ENCODE measurements at places on chromosomes 3 and 15.

DNA sequence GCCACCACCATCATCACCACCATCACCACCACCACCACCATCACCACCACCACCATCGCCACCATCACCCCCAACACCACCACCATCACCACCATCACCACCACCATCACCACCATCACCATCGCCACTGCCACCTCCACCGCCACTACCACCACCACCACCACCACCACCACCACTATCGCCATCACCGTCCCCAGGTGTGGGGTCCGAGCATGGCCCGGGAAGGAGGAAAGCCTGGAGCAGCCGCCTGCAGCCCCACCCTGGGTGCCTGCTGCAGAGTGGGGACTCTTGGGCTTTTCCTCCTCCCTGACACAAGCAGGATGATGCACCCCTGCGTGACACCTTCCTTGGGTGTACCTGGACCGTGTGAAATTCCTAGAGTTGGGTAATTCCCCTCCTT, 43.9 kb downstream of the MUC4 start:
- DNase-seq, result no peak

GRCh38 chr3:73469331-73469730, 155.4 kb downstream of the PDZRN3 start:
- no peak for DNase-seq

GRCh38 chr3:123202451-123202850, 708 bp downstream of the SEC22A start:
- peak; percentile 63 for DNase-seq

DNA sequence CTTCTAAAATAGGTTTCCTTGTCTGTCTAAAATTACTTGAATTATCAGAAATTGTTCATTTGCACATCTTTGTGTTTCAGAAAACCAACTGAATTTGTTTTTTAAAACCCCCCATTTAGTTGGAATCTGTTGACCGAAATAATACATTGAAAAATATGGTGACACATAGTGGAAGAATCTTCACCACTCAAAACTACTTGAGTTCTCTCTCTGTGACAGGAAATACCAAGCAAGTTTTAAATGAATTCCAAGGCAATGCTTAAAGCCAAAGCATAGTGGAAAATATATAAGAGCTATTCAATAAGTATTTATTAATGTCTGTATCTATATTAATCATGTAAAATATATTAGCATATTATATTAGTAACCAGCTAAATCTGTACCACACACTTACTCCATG, 224.9 kb upstream of the COL8A1 start:
- no peak for DNase-seq

DNA sequence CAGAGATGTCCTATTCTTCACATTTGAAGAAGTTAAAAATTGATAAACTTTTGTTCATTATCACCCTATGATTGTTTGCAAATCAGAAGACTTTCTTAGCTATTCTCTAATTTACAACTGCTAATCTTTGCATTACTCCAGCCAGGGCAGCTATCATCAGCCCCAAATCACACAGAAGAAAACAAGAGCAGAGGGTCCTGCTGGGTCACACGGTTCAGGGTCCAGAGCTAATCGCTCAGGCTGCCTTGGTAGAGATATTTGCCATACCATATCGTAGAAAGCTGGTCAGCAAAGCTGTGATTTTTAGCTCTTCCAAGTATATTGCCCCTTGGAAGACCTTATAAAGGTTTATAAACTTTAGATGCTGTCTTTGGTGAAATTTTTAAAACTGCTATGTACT, 181.4 kb downstream of the MAGI1 start:
- no peak for DNase-seq

DNA sequence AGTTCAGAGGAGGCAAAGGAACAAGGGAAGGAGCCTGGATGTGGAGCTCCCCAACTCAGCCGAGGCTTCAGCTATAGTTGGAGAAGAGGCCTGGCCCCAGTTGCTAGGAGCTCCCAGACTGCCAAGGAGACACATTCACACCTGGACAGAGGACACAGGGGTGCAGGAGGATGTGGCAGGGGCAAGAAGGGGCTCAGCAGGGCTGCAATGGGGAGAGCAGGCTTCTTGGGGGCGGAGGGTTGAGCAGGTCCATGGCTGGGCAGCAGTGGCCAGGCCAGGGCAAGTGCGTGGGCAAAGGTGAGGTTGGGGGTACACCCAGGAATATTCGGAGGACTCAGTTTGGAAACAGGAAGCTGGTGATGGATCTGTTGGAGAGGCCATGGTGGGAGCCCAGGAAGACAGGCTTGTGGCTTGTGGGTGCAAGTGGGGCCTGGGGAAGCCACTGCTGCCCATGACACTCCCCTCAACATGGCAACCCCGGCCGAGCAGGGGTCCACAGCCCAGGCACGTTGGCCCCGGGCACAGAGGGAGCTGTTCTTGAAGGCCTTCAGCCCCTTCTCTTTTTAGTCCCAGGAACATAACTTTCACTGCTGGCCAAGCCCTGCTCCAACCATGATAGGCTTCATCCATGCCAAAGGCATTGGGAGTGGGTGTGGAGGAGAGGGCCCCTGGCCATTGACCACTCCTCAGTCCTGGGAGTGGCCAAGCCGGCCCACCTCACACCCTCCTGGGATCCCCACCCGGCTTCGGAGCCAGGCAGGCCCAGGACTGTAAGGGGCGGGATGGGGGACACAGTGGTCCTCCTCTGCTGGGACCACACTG, 33.3 kb downstream of the TSPAN3 start:
- no peak for DNase-seq

DNA sequence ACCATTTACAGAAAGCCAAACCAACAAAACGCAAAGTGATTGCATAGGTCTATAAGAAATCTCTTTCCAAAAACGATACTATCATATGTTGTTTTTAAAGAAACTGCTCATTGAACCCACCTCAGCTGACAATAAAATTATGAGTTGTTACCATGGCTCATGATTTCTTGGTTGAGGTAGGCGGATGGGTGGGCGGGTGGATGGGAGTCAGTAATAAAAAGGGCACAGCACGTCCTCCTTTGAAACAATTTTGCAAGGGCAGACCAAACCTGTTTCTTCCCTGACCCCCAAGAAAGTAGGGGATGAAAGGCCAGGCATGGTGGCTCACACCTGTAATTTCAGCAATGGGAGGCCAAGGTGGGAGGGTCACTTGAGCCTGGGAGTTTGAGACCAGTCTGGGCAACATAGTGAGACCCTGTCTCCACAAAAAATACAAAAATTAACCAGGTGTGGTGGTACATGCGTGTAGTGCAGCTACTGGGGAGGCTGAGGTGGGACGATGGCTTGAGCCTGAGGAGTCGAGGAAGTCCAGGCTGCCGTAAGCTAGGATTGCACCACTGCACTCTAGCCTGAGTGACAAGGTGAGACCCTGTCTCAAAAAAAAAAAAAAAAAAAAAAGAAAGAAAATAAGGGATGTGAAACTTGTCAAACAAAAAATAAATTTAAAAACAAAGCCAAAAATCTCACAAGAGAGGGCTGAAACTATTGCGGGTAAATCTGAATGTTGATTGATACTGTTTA, 2.1 kb downstream of the ABHD10 start:
- DNase-seq, result no peak

GRCh38 chr3:52849656-52850055, 14.8 kb upstream of the MUSTN1 start:
- no peak for DNase-seq

DNA sequence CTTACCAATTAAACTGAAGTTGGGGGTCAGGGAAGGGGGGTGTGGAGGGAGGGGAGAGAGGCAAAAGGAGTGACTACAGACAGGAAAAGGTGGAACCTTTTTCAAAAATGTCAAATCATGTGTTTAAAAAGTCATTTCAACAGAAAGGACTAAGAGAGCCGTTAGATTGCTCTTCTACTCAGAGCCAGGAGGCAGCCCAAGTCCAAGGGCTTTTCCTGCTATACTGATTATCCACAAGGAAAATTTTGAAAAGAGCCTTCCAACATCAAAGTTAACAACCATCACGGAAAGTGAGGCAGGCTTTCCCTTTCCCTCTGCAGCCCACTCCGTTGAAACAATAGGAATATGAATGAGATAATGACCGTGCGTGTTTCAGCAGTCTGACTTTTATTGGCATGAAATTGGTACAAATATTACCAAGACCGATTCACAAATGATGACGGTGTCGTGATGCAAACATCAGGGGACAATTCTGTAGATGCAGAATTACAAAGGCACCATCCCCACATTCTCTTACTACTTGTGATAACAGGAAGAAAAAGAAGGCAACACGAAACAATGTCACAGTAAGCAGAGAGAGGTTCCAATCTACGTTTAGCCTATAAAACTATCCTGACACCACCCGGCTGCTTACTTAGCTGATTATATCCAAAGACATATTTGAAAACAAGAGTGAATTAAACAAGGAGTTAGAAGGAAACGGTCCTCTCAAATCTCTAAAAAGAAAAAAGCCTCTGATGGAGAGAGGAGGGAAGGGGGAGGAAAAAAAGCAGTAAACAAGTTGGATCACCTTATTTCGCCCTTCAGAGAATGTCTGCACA, 453.7 kb downstream of the FOXP1 start:
- no peak for DNase-seq

GRCh38 chr15:34986326-34986725, 1.8 kb downstream of the ZNF770 start:
- DNase-seq, result no peak

GRCh38 chr15:34501131-34501530, 63.5 kb upstream of the GOLGA8A start:
- no peak for DNase-seq

- no peak for DNase-seq
These were observed 1.6 kb upstream of the SIAH2 start for GRCh38 chr3:150764566-150764965.

GRCh38 chr3:175224051-175224450, 364.9 kb downstream of the NAALADL2 start:
- no peak for DNase-seq

- DNase-seq, result no peak
These were observed 361.9 kb upstream of the ICE2 start for GRCh38 chr15:60840703-60841411.

DNA sequence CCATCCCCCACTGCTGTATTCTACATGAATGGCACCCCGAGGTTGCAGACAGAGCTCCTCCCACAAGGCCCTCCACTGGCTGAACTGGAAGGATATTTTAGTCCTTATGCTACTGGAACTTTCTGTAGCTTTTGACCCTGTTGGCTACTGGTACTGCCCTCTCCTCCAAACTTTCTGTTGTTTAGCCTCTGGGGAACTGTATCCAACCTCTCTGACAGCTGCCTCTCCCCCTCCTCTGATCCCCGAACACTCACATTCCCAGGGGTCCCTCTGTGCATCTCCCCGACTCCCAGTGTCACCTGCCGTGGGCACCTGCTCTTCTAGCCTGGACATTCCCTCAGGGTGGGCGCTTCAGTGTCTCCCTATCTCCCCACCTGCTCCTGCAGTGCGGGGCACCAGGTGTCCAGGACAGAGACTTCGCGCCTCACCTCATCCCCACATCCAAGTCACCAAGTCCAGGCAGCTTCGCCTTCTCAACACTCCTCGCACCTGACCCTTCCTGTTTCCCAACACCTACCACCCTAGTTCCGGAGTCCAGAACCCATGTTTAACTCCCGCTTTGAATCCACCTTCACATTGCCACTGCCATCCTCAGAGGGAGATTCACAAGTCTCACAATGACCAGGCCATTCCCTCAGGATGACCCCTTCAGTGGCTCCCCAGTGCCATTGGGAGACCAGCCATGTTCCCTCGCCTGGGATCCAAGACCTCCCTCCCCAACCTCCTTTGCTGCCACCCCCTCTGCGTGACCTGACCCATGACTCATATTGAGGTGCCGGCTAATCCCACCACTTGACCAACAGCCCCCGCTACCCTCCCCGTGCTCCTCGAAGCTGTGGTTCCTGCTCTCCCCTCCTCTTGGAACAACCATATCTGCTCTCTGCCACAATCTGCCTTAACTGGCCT, 34.2 kb downstream of the BDH1 start:
- DNase-seq, result no peak

DNA sequence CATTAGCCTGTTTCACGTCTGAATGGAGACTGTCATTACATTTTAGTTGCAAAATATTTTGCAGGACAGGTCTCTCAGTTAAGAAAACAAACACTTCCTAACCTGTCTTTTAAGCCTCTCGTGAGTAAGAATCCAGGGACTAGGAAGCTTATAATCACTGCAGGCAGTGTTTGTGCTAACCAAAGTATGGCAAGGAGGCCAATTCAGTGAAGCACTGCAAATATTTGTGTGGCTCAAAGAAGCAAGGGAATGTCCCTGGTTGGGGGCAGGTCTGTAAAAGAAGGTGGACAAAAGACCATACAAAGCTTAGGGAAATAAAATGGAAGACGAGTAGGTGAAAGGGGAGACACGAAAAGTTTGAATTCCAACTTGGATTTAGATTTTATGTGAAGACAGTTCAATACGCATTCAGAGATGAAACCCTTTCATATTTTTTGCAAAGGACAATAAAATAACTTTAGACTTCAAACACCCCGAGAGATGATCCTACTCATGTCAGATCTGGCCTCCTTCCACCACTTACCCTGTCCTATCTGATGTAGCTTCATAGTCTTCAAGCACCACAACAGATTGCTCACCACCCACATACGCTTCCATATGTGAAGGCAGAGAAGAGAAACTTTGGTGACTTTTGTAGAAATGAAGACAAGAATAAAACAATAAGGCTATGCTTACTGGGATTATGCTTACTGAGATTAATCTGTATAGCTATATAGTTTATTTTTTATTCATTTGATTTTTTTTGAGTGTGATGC, 240.9 kb downstream of the TUSC7 start:
- no peak for DNase-seq

- DNase-seq, result no peak
These were observed 751.5 kb downstream of the SQOR start for GRCh38 chr15:46386356-46386755.

GRCh38 chr3:50518436-50518835, 15.0 kb upstream of the CACNA2D2 start:
- no peak for DNase-seq

DNA sequence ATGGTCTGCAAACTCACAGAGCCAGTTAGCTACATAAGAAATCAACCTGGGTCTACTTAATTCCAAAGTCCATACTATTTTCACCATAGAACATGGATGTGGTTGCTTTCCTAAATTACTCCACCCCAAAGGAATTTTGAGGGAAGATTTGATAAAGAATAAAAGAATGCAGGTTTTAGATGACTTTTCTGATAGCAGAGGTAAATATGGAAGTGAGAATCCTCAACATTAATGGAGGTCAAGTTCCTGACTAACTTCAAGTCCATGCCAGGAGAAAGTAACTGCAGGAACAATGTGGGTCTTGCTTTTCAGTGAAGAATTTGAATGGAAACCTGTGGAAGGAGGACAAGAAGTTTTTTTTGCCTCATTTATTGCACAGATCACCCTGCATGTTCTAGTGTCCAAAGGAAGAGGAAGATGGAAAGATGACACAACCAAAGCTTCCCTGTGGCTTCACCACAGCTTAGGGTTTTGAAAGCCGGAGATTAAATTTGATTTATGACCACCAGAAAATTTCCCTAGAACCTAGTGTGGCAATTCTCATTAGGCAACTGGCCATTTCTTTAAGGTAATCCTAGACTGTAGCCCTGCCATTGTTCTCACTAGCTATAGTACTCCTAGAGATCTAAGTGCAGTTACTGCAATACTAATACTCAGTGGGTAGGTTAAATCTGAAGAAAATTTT, 429.7 kb downstream of the RAP2B start:
- DNase-seq, result no peak

GRCh38 chr3:79973482-79973881, 205.7 kb upstream of the ROBO1 start:
- no peak for DNase-seq

GRCh38 chr15:84947947-84948830, 33.5 kb upstream of the PDE8A start:
- no peak for DNase-seq

All from DMS79 (cell line).